T-cell (primary cell): ENCODE measurements at places on chromosomes 2 and 18. TPM values are rescaled to one million over a fixed set of nuclear protein-coding genes. Genes with fewer than 3 reads are reported as not detected.

PID1 gene
- total RNA-seq = 0.20 TPM

UGT1A4 gene
- total RNA-seq = not detected

SFT2D3 gene
- total RNA-seq = 6.1 TPM

- DNase-seq = no peak
These were observed 378.3 kb upstream of the SALL3 start for GRCh38 chr18:78601349-78601748.

DNA sequence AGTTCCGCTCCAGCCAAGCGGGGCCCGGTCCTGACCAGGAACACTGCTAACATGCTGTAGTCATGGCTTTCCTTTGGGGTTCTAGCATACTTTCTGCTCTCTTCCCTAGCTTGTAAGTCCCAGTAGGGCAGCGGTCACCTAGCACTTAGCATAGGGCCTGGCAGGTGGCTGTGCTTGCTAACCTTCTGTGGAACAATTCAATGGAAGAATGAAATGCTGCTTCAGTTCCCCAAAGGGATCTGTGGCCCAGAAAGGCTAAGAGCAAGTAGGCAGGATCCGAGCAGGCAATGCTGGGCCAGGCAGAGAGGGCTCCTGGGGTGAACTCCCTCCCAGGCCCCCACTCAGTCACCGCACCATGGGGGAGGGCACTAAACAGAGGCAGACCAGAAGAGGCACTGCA lies 266.8 kb downstream of the CELF4 start:
- DNase-seq = no peak

- DNase-seq = no peak
These were observed 119.7 kb upstream of the XIRP2 start for GRCh38 chr2:166768393-166769123.

DNA sequence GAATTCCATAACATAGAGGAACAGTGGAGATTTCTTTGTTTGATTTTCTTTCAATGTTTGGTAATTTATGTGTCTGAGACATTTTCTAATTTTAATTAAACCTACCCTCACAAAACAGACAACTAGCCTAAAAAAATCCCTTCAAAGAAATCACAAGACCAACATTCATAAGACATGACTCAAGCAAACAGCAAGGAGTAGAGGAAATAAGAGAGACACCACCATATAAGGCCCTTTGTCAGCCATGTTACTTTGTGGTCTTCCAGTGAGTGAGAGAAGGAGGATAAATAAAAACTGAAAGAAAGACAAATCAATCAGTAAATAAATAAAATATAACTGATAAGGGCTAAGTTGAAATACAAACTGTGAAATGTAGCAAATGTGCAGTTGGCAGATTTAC lies 830.8 kb upstream of the SLC39A10 start:
- DNase-seq = no peak

DNA sequence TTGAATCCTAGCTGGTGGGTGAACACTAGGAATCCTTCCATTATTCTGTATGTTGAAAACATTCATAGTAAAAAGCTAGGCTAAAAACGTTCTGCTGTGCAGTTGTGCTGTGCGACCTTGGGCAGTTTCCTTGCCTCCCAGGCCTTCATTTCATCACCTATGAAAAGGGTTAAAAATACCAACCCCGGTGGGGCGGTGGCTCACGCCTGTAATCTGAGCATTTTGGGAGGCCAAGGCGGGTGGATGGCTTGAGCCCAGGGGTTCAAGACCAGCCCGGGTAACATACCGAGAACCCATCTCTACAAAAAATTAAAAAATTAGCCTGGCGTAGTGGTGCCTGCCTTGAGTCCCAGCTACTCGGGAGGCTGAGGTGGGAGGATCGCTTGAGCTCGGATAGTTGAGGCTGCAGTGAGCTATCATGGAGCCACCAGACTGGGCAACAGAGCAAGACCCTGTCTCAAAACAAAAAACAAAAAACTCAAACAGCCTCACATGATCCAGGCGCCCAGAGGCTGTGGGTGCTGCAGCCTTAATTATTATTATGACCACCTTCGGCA lies 2.9 kb upstream of the RRM2 start:
- DNase-seq = no peak

DNA sequence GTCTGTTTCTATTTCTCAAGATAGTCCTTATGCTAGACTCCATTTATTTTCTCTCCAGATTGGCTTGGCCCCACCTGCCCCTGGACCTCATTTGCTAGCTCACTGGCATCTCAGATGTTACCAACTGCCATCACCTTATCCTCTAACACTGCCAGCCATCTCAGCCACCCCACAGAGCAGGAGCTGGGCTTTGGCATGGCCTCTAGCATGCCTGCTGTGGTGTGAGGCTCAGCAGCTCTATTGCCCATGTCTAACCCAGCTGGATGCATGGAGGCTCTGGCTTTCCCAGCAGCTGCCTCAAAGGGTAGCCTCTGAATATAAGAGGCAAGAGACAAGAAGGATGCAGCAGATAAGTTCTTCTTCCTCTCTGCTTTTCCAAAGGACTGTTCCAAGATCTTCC lies 373.4 kb downstream of the TNS1 start:
- DNase-seq = no peak

- DNase-seq = no peak
These were observed 277.5 kb downstream of the NR4A2 start for GRCh38 chr2:156054983-156055382.

DNA sequence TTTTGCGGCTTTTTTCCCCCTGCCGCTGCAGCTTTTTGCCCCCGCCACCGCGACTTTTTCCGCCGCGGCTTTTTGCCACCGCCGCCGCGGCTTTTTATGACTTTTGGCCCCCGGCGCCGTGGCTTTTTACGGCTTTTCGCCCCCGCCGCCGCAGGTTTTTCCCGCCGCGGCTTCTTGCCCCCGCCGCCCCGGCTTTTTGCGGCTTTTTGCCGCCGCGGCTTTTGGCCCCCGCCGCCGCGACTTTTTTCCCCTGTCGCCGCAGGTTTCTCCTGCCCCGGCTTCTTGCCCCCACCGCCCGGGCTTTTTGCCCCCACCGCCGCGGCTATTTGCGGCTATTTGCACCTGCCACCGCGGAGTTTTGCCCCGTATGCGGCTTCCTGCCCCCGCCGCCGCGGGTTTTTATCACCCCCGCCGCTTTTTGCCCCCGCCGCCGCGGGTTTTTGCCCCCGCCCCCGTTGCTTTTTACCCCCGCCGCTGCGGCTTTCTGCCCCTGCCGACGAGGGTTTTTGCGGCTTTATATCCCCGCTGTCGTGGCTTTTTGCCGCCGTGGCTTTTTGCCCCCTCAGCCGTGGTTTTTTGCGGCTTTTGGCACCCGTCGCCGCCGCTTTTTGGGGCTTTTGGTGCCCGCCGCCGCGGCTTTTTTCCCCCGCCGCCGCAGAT lies 2750.9 kb downstream of the RPIA start:
- no peak for DNase-seq

GRCh38 chr18:75110846-75111415 lies 98.0 kb downstream of the PTGR3 start:
- DNase-seq = no peak

- no peak for DNase-seq
These were observed 209.4 kb upstream of the SP5 start for GRCh38 chr2:170505631-170506275.

DNA sequence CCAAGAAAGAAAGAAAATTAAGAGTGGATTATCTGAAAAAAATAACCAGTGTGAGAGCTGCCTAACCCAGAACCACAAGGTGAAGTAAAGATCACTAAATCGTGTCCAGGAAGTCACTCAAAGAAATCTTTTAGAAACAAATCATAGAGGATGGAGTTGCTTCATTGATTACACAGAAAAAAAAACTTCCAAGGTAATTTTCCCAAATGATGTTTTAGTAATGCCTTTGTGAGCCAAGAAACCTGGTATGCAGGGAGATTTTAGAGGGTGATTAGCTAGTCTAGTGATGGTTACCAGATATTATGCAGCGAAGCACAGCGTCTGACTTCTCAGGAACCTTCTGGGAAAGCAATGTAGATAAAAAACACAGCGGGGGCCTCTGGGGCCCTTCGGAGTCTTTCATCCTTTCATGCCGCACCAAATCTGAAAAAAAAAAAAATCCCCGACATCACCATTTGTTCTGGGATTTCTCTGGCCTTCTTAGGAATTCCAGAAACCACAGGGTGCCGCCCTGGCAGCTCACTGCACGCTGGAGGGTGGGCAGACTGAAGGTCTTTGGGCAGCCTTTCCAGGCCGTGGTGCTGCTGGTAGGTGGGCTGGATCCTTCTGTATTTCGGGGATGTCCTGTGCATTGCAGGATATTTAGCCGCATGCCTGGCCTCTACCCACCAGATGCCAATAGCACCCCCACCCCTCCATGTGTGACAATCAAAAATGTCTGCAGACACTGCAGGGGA lies 17.3 kb downstream of the ALPK2 start:
- no peak for DNase-seq

DNA sequence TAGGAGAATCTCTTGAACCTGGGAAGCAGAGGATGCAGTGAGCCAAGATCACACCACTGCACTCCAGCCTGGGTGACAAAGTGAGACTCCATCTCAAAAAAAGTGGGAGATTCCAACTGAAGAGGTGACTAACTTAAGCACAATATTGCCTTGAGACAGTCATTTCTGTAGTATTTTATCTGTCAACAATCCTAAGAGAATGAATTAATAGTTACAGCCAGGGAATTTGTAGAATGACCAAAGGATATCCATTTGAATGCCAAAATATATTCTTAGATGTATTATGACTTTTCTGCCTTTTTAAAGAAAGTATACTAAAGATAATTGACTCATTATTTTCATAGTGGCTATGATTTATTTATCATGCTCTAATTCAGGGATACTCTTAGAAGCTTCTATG lies 40.7 kb upstream of the CCDC150 start:
- no peak for DNase-seq

DNA sequence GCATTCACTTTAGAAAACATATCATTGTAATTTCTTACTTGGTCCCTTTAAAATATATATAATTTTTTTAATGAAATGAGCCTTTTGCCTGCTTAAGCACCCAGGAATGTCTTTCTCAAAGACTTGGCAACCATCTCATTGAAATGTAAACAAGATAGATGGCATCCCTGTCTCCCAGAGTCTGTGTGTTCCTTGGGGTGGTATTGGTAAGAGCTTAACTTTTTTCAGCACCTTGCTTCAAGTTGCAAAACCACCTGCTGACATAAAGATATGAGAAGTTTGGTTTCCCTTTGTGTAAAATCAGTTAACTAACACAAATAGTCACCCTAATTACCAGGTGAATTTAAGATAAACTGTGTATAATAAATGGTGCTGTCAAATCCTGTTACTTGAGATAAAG lies 266.9 kb downstream of the DSC3 start:
- DNase-seq = no peak

DNA sequence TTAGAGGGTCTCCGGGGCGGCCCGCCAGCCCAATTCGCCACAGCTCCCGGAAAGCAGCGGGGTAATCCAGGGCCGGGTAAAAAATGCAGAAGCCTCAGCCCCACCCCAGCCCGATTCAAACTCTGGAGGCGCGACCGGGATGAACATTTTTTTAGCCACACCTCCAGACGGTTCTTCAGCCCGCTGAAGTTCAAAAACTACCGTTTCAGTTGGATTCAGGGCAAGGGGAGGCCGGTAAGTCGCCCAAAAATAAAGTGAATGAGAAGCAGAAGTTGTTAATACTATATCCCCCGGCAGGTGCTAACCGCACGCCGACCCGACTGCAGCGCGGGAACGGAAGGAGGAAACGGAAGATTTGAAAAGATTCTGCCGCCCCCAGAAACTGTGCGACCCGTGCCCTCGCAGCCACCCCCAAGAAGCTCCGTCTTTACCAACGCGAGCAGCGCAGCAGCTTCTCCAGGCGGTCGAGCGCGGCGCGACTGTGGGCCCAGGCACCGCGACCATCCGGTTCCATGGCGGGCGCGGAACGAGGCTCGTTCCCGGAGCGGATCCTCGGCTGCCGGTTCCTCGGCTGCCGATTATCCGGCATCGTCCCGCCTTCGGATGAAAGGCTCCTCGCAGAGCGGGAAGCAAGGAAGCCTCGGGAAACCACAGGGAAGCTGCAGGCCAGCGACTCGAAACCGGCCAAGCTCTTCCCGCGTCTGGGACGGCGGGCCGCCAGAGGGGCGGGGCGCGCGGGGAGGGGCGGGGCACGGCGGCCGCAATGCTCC lies at the start of gene BARD1:
BARD1 (minus strand) TSS at position 703 of the 770 bp plus-strand sequence; CDS start at position 589, 114 bp downstream.
- DNase-seq = peak; percentile 26
